Stomach (tissue), 19 donors: ENCODE measurements at places on chromosomes 4 and X. TPM values are rescaled to one million over a fixed set of nuclear protein-coding genes. Genes with fewer than 3 reads are reported as not detected.

PTPN13 gene
- polyA plus RNA-seq: 7.6 TPM

MAGEB3 gene
- polyA plus RNA-seq: not detected

ZAR1 gene
- not detected for polyA plus RNA-seq

ARAF gene
- polyA plus RNA-seq: 38.7 TPM
